Amygdala (tissue), 56 donors: ENCODE measurements at places on chromosomes 3 and 15.

DNA sequence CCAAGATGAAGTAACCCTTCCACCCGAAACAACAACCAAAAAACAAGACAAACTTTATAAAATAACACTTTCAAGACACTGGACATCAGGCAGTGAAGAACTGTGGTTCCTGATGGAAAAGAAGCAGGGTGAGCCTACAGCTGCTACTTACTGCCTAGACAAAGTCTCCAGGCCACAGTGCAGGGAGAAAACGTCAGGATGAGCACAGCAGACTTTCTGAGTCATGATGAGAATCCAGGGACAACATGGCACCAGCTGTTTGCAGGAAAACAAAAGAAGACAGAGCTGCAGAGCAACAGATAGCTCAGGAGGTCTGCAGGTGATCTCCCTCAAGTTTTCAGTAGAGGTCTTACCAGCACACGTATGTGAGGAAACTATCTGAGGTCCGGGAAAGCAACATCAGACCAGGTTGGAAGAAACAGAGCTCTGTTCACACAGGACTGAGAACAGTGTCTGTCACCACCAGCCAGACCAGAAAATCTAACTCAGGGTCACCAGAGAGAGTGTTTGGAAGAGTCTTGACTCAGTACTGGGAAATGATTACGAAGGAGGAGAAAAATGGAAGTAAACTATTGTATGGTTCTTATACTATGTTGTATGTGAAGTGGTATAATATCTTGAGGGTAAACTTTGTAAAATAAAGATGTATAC, 108.9 kb downstream of the ANO10 start:
- no peak for DNase-seq

- no peak for DNase-seq
Observed at GRCh38 chr3:56123487-56123886, 344.8 kb downstream of the ERC2 start.

- DNase-seq = no peak
Observed at GRCh38 chr15:75131269-75131643, 70.4 kb upstream of the C15orf39 start.

DNA sequence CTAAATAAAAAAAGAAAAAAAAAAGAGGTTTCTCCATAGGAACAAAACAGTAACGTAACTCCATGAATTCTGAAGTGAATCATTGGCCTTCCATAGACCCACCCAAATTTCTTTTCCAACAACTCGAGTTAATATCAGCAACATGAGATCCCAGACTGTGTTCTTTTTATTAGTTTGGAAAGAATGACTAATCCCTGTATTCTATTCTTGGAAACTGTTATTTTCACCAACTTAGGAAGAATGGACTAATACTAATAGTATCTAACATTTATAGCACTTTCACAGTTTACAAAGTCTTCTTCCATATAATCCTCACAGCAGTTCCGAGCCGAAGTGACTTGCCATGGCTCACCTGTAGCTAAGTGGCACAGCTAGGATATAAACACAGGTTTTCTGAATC, 72.7 kb upstream of the SLC4A7 start:
- no peak for DNase-seq

DNA sequence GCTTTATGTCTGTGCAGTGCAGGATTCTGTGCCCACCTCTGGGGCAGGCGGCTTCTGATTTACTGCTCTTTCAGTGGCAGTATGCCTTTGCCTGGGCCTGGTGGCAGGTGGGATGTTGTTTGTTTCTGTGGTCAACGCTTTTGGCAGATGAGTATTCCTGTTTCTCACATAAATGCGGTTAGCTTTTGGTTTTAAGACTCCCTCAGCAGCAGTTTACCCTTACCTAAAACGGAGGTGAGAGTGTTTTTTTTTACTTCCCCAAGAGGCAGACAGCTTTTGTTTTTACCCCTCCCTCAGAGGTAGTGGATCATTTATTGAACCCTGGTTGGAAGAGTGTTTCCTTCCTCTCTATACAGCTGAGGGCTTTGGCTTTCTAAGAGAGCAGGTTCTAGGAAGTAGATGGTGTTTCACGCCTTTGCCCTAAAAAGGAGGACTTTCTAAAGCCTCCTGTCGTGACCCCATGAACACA, 134.1 kb upstream of the PLSCR5 start:
- no peak for DNase-seq

- no peak for DNase-seq
Observed at GRCh38 chr15:62107571-62108121, 40.9 kb downstream of the C2CD4A start.

GRCh38 chr15:39730552-39730951, 52.1 kb downstream of the FSIP1 start:
- no peak for DNase-seq

DNA sequence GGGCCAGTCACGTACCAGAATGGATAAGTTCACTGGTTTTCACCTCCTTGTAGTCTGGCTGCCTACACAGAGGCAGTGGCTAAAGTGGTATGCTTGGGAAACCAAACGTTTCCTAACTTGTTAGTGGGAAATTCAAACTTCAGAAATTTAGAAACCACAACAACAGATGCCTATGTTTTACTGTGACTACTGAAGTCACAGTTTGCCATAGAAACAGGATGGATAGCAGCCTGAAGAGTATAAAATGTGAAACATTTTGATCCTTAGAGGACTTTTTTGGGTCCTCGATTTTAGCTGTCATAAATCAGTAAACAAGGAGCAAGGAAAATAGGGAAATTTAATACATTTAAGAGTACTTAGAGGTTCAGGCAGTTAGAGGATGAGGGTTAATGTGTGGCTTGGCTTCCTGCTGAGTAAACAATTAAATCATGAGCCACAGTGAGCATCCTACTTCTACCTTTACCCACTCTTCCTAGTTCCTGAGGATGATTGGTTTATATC, 48.6 kb downstream of the CMSS1 start:
- DNase-seq = no peak

DNA sequence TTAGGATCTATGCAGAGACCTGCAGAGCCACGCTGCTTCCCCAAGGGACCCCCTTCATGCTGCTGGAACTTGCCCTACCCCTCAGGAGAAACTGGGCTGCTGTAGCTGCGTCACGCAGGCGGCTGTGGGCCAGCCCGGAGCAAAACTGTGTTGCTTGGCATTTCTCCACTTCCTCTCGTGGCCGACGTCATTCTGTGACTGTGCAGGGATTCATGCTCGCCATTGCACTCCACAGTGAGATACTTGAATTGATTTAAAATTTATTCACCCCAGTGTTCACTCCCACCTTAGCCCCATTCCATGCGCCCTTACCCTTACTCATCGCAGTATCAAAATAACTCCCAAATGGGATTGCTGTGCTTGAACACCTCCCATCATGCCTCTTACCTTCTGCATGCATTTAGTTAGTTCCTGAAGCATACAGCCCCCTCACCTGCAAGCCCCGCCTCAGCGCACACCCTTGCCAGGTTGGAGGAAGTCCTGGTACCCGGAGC, 45.7 kb downstream of the TMEM44 start:
- DNase-seq = peak; percentile 26

- DNase-seq = no peak
Observed at GRCh38 chr3:70256566-70256965, 55.9 kb downstream of the MDFIC2 start.
